NCI-H146 (cell line): ENCODE measurements at places on chromosomes 6 and 20.

- no peak for DNase-seq
These were observed 215.0 kb upstream of the HSF2 start for GRCh38 chr6:122184401-122184827.

DNA sequence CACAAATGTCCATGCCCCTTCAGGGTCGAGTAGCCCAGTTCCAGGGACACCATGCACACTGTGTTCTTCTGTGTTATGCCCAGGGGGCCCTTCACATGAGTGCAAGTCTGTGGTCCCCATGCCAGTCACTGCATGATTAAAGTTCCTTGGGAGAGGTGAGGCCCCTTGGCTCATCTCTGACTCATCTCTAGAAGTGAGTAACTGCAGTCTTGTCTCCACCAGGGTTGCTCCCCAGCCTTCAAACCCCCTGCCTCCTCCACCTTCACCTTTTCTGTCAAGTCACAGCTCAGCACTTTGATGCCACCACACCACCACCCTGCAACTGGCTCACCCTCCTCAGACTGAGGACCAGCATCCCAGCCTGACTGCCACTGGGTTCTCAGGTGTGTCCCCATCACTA lies 161.7 kb downstream of the UNC5CL start:
- no peak for DNase-seq

DNA sequence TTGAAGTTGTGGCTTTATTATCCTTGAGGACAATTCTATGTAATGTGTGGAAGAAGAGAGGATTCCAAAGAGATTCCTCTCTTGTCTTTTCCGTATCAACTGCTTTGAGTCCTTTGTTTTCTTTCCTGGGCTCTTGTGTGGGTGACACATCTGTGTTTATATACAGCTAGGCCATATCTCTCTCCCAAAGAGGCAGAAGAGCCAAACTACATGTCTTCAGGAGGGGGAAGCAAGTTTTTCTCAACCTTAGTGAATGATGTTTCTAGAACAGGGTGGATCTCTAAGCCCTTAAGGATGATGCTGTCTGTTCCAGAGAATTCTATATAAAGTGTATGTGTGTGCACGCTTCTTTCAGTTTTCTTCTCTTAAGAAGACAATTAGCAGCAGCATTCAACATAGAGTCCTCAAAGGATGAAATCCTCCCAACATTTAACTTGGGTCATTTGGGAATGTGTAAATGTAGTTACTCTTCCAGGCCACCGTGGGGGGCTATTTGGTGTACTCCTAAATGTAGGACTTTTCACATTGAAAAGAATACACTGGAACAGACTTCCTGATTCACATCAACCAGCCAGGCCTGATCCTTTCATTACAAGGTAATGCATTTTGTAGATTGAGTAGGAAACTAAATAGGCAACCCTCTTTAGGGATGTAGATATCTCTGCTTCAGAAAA lies 92.8 kb upstream of the EEF1E1 start:
- peak; percentile 42 for DNase-seq

DNA sequence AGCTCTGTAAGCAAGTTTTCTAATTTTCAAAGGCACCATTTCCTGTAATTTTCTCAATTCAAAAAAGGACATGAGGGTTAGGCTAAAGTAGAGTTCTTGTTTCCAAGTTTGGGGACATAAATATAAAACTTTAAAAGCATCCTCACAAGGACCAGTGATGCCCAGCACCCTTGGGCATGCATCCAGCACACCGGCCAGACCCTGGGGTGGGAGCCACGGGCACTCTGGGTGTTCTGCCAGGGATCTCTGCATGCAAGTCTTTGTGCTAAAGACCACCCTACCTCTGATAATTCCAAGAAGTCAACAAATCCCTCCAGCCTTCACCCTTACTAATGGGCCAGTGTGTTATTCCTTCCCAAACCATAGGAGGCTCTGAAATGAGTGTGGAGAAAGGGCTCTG lies 46.5 kb downstream of the PLCG1 start:
- no peak for DNase-seq

DNA sequence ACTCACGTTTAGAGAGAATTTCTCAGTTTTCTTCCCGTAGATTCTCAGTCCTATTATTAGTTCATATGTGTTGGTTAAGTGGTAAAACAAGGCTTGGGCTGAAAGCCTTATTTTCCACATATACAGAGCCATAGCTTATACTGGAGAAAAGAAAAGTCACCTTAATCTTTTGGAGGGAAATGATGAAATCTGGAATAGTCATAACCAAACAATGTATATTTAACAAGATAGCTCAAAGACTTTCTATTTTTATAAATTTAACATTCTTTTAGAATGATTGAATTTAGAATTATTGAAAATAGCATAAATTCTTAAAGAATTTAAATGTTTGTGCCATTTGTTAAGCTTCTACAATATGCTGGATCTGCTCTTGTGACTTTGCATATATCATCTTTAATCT lies 85.8 kb downstream of the CDKAL1 start:
- DNase-seq: no peak

- DNase-seq: no peak
These were observed 279.6 kb downstream of the NRN1 start for GRCh38 chr6:5726976-5727718.

DNA sequence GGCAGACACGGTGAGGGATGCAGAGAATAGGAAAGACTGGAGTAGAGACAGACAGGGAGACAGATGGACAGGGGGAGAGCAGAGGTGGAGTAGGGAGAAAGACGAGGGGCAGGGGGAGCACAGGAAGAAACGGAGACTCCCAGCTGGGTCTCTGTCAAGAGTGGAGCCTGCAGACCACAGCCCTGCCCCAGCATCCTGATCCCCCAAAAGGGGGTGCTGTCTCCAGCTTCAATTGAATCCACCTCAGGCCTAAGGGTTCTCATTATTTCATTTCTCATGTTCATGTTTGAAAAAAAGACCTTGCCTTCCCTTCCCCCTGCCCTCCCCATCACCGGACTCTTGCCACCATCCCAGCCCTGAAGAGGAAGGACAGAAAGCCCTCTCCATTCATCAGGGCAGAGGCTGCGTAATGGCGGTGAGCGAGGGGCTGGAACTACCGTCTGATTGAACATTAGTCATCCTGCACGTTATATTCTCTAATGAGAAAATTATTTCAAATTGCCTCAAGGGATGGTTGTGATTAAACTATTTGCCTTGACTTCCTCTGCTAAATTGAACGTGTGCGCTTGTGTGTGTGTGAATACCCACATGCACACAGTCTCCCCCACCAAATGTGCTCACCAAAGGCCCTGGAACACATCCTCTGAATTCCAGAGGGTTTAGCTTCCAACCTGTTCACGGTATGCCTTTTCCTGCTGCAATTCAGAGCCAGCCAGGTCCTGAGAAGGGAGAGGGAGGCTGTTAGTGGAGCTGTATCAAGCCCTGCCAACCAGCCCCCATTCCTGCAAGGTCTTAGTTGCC lies 98.3 kb downstream of the CDC5L start:
- no peak for DNase-seq
